Putamen (tissue), 1 donor: ENCODE measurements at places on chromosomes 11 and 22.

DNA sequence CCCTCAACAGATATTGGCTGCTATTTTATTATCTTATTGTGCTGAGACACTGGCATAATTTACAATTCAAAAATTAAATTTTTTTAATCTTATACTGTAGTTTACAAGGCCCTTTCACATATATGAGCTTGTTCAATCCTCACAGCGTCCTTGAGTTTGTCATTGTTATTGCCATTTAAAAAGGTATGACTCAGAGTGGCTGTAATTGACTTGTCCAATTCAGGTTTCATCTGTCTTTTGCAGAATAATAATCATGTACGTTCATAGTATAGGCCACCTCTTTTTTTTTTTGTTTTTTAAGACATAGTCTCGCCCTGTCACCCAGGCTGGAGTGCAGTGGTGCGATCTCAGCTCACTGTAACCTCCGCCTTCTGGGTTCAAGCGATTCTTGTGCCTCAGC, 11.5 kb downstream of the PTPRJ start:
- DNase-seq = no peak

DNA sequence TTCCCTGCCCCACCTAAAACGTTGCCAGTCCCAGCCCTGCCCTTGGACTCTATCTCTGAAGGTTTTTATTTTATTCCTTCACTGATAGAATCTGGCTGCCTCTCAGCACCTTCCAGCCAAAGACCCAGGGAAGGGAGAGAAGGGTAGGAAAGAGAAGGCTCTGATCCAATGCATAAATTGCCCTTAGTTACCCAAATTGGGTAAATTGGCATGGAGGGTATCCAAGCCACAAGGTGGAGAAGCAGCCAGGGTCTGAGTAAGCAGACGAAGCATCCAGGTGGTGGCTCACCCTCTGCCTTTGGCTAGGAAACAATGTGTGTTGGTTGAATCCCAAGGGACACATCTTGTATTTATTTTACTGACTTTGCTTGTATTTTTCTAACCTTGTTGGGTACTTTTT, 89.0 kb downstream of the FEZ1 start:
- DNase-seq = no peak

- no peak for DNase-seq
Measured at GRCh38 chr22:26529345-26529744, 17.1 kb upstream of the TFIP11 start.

DNA sequence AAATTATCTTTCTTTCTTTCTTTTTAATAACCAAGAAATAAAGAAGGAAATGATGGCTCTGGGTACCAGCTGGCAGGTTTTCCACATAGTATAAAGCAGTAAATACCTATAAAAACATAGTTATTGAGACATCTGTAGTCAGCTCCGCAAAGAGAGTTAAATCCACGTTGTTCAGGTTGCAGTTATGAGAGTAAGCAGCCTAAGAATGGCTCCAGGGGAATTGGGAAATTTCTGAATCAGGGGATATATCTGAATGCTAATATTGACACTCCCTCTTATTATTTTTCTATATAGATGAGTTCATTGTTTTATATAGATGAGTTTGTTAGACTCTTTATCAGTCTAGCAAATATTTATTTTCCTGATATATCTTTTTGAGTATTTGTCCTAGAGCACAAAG, 322.0 kb upstream of the LRRC4C start:
- no peak for DNase-seq

DNA sequence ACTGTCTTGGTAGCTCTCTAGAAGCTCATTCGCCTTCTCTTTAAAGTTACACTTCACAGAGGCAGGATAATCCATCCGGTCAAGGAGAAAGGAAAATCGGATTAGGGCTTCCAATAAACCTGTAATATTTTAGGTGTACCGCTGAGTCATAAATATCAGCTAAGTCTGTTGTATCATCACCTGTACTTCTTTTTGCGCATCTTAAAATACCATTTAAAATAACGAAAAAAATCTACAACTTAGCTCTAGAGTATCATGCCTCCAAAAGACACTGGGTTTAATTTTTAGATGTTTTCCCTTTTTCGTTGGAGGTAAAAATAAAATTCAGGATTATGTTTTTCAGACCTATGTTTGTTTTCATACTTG, 41.5 kb upstream of the INCENP start:
- DNase-seq = no peak

- DNase-seq = no peak
Measured at GRCh38 chr11:61962213-61963015, 5.0 kb downstream of the FTH1 start.

DNA sequence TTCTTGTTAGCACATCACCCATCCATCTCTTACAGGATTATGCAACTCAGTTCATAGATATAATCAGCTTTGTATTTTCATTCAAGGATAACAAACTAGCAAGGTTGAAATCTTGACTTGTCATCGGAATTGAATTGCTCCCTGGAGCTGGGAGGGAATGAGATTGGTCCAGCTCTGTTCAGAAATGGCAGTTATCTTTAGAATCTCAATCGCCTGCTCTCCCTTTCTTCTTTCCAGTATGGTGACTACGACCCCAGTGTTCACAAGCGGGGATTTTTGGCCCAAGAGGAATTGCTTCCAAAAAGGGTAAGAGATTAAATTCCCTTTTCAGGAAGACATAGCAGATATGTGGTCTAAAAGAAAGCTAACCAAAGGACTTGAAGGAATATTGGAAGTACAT, 51.0 kb downstream of the NF2 start:
- DNase-seq = no peak

DNA sequence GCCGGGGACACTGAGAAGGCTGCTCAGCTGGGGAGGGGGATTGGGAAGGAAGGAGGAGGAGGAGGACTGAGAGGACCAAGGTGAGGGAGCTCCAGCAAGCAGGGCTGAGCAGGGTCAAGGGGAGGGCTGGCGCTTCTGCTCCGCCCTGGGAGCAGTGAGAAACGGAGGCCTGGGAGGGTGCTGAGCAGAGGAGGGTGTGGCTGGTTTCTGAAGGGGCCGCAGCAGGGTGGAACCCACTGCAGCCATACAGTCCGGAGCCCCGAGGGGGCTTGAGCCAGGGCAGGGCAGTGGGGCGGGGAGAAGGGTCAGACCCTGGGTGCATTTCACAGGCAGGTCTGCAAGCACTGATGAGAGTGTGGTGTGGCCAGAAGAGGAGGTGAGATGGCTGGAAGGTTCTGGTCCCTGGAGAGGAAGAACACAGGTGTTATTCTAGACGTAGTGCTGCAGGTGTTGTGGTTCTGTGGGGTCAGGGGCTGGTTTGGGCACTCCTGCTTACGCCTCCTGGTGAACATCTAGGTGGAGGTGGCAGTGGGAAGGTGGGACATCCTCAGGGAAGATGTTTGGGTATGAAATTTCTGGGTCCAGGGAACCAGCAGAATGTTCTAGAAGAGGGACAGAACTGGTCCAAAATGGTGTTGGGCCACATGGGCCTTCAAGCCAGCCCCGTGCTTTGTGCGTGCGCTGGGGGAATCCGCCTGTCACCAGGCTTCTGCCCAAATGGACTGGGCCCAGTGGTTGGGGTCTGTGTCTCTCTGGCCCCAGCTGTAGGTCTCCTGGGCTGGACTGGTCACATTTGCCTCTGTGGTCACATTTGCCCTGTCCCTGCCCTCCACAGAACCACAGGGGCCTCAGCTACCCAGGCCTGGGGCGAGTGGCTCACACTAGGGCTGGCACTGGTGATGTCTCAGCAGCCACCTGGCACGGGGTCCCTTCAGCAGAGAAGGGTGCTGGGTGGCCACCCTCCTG, 714.7 kb downstream of the BRD1 start:
- no peak for DNase-seq

- DNase-seq = no peak
Measured at GRCh38 chr11:12810568-12810894, 136.3 kb downstream of the TEAD1 start.

- DNase-seq = no peak
Measured at GRCh38 chr11:86592659-86593451, 79.6 kb downstream of the ME3 start.

DNA sequence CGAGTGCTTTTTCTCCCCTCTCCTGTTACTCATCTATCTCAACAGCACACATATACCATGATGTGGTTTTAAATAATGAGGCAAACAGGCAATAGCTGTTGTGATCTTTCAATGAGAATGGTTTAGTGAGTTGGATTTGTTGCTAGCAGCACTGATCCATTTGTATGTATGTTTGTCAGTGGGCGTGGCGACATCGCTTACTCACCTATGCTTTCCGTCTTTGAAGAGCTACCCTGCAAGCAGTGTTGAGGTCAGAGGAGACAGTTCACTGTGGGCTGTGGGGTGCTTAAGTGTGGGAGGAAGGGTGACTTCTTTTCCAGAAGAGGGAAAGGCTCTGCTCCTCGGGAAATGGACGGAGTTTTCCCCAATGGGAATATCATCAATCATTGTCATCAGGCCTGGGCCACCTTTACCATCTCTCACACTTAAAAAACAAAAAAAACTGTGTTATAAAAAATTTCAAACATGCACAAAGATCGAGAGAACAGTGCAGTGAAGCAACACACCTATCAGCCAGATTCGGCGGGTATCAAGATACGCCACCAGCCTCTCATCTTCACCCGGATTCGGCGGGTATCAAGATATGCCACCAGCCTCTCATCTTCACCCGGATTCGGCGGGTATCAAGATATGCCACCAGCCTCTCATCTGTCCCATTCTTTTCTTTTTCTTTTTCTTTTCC, 83.8 kb downstream of the TBC1D22A start:
- no peak for DNase-seq

- DNase-seq = no peak
Measured at GRCh38 chr22:46058591-46059519, 81.9 kb upstream of the WNT7B start.
